Hepatic stellate cell (primary cell): ENCODE measurements at places on chromosomes 11 and 22.
A peak's percentile ranks its signal among the peaks of the same experiment; 100 is the strongest.

DNA sequence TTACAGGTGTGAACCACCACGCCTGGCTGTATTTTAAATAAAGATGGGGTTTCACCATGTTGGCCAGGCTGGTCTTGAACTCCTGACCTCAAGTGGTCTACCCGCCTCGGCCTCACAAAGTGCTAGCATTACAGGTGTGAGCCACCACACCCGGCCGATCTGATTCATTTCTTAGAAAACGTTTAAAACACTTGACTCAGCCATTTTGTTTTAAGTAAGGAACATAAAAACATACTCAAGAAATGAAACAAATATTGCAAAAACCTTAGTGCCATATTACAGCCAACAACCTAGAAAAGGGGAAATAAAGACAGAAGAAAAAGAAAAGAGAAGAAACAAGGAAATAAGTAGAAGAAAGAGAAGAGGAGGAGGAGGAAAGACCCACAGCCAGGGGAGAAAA, 17.4 kb downstream of the LRFN4 start:
- DNase-seq = no peak

DNA sequence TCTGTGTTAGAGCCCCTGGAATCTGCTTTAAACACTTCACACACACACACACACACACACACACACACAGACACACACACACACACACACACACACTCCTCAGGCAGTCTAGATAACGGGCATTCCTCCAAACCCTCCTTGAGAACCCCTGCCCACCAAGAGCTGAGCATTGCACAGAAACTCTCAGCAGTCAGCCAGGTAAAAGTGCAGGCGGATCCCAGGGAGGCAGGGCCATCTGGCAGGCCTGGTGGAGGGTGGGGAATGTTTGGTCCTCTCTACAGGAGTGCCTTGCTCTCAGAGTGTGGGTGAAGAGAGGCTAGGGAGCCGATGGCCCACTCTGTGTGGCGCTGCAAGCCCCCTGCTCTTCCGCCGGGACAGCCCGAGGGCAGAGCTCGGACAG, 190.2 kb downstream of the BUD13 start:
- DNase-seq = no peak

DNA sequence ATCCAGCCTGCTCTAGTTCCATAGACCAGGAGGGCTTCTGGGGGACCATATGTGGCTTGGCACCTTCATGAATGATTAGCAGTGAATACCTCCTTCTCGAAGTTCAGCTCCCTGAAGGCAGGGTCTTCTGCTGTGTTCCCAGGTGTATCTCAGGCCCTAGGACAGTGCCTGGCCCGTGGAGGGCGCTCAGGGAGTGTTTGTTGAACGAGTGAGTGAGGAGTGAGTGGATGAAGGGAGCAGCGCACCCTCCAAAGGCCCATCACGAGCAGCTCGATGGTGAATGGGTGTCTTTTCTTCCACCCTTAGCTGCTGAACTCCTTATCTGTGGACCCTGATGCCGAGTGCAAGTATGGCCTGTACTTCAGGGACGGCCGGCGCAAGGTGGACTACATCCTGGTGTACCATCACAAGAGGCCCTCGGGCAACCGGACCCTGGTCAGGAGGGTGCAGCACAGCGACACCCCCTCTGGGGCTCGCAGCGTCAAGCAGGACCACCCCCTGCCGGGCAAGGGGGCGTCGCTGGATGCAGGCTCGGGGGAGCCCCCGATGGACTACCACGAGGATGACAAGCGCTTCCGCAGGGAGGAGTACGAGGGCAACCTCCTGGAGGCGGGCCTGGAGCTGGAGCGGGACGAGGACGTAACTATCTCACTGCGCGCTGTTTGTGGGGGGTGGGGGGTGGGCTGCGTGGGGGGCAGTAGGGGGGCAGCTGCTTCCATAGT, 9.5 kb downstream of the ANO1 start:
- no peak for DNase-seq

GRCh38 chr11:124543554-124543953, at the start of gene OR8B12:
TSS of gene OR8B12 (minus strand) at chr11:124543654. CDS start at chr11:124543654, 0 bp downstream.
- DNase-seq = no peak

GRCh38 chr11:63470311-63470710, 20.7 kb downstream of the PLAAT5 start:
- no peak for DNase-seq

GRCh38 chr22:50008151-50009040, 4.2 kb downstream of the IL17REL start:
- no peak for DNase-seq

DNA sequence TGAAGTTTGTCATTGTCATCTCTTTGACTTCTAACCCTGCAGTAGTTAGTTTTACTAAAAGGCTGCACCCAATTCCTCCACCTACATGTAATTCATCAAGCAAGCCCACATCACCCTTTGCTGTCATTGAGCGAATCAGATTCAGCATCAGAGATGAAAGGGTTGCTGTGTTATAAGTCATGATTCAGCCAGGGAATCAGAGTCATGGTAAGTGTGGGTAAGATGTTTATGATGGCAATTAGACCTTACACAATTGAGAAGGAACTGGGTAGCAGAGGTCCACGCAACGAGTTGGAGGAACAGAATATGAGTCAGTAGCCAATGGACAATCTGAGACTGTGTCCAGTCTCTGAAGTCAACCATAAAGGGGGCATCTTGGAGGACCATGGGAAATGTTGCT, 162.8 kb upstream of the SNX19 start:
- no peak for DNase-seq

DNA sequence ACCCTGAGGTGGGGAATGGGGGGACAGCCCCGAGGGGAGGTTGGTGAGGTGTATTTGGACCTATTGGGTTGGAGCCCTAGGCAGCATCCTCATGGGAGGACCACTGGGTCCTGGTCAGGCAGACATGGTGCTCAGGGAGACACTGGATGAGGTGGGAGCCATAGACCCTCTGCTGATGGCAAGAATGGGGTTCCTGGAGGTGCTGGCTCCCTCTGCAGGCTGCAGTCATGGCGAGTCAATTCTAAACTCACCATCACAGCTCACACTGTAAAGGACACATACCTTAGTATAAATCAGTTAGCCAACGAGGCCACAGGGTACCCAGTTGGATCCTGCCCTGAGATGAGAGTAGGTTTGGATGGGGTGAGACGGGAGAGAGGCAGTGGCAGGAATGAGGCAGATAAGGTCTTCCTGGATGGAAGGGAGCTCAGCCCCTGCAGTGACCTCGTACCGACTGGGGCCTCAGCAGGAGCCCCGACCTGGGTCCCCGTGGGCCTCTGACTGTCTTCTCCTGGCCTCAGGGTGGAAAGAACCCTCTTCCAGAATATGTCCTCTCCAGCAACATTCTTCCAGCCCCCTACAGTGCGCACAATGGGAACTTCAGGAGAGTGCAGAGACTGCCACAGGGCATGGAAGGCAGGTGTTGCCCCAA, 1.7 kb upstream of the GAB4 start:
- DNase-seq = no peak

GRCh38 chr22:42895087-42895486, 38.0 kb upstream of the ARFGAP3 start:
- no peak for DNase-seq

DNA sequence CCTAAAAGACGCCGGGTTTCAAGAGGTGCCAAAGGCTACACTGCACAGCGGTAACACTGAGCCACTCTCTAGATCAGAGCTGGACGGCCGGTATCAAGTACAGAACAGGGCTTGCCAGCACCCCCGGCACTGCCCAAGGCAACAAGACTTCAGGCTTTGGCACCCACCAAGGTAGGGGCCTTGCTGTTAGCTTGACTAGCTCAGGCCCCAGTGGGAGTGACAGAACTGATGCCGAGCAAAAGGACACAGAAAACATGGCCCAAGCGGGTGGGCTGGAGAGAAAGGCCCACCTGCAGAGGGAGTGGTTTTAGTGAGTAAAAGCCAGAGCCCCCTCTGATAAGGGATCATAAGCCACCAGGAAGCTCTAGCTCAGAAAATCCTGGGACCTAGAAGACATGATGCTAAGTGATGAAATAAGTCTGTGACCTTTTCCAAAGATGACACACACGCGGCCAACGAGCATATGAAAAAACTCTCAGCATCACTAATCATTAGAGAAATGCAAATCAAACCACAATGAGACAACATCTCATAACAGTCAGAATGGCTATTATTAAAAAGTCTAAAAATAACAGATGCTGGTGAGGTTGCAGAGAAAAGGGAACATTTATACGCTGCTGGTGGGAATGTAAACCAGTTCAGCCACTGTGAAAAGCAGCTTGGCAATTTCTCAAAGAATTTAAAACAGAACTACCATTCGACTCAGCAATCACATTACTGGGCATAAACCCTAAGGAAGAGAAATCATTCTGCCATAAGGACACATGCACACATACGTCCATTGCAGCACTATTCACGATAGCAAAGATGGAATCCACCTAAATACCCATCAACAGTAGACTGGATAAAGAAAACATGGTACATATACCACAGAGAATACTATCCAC, 12.9 kb downstream of the EHD1 start:
- peak; percentile 70 for DNase-seq

DNA sequence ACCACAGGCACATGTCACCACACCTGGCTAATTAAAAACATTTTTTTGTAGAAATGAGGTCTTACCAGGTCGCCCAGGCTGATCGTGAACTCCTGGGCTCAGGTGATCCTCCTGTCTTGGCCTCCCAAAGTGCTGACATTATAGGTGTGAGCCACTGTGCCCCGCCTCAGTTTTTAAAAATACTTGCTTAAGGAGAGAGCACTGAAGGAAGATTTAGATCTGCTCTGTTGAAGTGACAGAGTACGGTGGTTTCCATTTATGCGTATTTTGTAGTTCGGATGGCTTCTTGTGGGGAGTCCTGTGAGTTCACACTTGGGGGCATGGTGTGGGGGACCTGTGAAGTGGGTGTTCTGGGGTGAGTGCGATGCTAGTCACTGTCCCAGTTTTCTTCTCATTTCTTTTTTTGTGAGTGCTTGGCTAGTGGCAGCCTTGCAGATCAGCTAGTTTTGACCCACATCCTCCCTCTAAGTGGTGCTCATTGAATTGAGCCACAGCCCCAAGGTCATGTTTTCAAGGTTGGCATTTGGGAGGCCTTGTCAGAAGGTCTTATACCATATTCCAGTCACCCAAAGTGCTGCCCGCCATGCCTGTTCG, 31.5 kb downstream of the PTPRJ start:
- DNase-seq = no peak

GRCh38 chr11:29527391-29527936, 489.4 kb downstream of the KCNA4 start:
- no peak for DNase-seq

- no peak for DNase-seq
These were observed 21.5 kb downstream of the MYH9 start for GRCh38 chr22:36366291-36366708.

DNA sequence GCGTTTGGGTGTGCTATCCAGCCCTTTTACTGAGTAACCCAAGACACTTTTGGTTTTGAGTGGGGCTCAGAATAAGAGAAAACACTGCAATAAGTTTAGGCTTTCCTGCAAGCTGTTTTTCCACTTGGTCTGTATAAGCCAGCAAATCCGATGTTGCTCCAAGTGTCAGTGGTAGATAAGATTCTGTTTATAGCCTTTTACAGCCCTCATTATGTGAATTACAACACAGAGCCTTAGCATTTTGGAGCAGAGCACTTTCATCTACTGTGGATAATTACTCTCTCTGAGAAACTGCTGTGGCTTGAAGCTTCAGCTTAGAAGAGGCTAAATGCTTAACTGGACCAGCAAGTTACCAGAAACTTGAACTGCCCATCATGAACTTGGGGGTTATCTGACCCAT, 601.1 kb downstream of the JRKL start:
- no peak for DNase-seq

DNA sequence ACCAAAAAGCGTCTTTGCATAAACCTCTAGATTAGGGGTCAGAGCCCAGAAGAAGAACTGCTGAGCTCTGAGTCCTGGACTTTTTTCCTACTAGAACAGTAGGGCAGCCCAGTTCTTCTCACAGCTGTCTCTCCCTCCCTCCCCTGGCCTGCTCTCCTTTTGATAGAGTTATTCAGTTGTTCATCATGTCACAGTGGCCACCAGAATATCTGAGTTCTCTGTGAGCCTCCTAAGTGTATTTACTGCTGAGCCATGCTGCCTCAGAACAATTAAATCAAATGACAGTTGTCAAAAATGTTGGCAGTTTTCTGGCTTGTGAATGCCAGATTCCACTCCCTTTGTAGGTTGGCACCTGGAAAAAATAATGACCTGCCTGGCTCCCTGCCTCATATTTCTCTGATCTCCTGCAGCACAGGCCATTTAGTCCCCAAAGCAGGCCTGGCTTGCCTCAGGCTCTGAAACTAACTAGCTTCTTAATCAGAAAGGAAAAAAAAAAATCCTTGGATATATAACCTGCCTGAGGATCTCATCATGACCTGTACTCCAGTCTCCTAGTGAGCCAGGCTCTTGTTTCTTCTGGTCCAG, 377.4 kb upstream of the LARGE1 start:
- no peak for DNase-seq

DNA sequence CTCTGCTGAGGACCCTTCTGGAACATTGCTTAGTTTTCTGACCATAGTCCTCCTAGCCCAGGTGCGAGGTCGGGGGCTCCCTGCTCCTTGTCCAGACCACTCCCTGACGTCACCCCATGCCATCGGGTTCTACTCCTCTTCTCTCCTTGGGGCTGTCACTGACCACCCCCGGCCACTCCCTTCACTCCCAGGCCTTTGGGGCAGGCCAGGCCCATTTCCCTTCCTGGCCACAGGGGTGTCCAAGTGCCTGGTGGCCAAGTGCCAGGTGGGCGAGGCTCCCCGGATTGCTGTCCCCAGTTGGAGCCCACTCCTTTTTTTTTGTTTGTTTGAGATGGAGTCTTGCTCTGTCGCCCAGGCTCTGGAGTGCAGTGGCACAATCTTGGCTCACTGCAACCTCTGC, 19.5 kb downstream of the MRGPRD start:
- DNase-seq = no peak

- DNase-seq = no peak
These were observed 12.8 kb upstream of the PRR5 start for GRCh38 chr22:44689173-44689572.

DNA sequence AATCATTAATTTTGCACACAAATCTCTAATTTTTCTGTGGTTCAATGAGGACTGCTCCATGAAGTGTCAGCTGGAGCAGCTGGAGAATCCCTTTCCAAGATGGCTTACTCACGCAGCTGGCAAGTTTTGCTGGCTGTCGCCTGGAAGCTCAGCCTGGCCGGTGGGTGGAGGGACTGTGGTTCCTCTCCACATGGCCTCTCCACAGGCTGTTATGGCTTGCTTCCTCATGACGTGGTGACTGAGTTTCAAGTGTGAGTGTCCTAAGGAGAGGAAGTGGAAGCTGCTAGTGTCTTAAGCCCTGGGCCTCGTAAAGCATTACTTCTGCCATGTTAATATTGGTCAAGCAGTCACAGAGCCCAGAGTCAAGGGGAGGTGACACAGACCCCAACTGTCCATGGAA, 14.0 kb upstream of the NRIP3 start:
- no peak for DNase-seq
